ENCODE measurements at places on chromosomes 6 and 20. TPM values are rescaled to one million over a fixed set of nuclear protein-coding genes. Genes with fewer than 3 reads are reported as not detected.

DNA sequence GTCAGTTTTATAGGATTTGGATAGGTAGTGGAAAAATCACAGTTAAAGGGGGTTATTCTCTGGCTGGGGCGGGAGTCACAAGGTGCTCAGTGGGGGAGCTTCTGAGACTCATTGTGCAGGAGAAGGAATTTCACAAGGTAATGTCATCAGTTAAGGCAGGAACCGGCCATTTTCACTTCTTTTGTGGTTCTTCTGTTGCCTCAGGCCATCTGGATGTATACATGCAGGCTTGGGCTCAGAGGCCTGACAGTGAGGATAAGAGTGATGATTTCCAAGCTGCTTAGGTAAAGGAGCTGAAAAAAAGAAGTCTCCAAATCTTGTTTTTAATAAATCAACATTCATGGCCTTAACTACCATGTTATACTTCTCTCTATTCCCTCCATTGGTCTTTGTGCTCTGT lies 622.9 kb upstream of the ID4 start:
- no peak for DNase-seq

DNA sequence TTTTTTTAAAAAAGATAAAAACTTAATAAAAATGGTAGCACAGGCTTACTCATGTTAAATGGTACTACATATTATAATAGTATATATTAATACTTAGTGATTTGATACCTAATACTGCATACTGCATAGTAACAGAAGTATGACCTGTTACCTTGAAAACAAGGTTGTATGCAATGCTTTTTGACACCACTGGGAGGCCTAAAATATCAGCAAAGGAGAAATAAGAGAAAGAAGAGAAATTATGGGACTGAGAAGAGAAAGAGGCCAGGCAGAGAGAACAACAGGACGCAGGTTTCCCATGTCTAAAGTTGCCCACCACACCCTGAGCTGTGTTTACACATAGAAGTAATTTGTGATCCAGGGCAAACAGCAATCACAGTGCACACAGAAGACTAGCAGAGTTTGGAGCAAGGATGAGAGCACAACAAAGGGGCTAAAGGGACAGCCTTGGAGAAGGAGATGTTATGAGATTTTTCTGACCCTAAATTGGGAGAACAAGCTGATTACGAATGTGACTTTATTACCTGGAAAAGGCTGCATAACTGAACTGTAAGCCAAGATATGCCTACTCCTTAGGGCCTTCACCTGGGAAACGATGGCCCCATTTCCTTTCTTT lies 73.2 kb downstream of the ROS1 start:
- DNase-seq, result no peak

DNA sequence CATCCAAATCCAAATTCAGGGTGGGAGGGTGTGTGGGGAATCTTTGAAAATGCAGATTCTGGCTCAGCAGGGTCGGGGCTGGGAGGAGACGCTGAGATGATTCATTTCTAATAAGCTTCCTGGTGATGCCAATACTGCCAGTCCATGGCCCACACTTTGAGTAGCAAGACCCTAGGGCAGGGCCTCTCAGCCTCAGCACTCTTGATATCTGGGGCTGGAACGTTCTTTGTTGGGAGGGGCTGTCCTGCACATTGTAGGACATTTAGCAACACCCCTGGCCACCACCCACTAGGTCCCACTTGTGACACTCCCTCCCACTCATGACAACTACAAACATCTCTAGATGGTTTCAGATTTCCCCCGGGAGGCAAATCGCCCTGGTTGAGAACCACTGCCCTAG lies 191.0 kb downstream of the ZDHHC14 start:
- DNase-seq, result no peak

DNA sequence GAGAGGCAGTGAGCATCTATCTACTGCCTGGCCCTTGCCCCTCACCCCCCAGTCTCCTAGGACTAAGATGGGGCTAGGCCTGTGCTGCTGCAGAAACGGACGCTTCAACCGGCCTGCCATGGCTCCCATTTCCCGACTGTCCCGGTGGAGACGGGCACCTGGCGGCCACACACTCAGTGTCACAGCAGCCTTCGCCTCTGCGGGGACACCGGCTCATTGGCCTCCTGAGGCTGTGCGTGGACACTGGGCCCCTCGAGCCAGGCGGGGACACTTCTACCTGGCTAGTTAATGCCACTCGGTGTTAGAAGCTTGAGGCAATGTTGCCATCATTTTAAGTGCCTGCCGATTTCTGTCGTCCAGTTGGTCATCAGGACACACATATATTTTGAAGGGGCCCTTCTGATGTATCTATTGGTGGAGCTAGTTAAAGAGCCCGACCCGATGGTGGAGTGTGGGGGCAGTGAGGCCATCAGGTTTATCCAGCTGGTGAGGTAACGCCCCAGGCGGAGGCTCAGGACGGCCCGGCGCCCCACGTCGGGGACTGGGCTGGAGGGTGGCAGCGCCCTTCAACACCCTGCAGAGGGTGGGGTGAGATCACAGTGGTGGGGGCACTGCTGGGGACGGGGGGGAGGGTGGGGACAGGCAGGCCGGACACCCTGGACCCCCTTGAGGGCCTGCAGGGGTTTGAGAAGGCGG lies 58.9 kb upstream of the GATA5 start:
- no peak for DNase-seq

GRCh38 chr6:156420172-156420993 lies 356.8 kb upstream of the ARID1B start:
- no peak for DNase-seq

DNA sequence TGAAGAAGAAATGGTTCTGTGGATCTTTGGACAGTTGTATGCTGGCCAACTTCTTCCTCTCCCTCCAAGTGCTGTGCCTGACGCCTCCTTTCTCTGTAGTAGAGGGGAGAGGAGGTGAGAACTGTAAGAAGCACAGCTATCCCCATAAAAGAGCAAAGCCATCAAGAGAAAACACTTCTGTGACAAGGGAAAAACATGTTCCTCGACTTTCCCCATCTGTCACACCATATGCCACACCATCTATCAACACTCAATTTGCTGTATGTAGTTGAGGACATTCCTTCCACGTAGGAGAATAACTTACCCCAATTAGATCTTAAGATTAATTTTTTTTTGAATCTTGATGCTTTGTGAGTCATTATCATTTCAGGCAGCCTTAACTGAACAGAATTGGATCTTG lies 156.2 kb upstream of the PLCB4 start:
- no peak for DNase-seq

GRCh38 chr6:5718231-5718947 lies 288.3 kb downstream of the NRN1 start:
- no peak for DNase-seq

The TXLNB gene
- not detected for total RNA-seq

Data from progenitor cell of endocrine pancreas (in vitro differentiated cells).